CD4-positive, alpha-beta T cell treated with Interleukin-15 for 1 hour (primary cell): ENCODE measurements at places on chromosomes 11 and 22.

GRCh38 chr11:75241906-75242644, 1.5 kb downstream of the TPBGL start:
- DNase-seq = no peak

DNA sequence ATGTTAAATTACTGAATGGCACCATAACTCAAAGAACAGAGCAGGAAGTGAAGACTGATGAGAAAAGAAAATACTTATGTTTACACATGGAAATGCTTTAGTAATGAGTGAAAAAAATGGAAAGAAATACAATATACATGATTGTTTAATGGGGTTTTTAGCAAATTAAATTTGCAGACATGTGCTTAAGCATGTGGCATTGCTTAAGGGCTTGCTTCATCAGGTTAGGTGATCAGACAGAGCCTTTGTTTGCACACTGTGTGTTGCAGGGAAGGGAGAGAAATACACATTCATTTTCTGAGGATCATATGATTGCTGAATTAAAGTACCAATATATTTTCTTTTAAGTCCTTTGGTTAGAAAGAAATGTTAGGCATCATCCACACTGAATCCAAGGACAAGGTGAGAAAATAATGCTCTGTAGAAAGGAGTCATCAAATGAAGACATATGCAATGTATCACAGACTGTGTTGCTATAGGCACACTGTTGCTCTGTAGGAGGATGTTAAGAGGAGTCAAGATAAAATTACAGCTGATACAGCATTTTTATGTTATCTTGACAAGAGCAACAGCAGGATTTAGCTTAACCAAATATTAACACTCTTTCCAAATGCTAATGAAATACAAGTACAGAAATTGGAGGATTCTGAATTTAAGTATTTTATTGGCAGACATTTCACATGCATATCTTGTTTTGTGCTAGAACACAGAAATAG, 23.4 kb upstream of the ARHGAP20 start:
- DNase-seq = no peak

DNA sequence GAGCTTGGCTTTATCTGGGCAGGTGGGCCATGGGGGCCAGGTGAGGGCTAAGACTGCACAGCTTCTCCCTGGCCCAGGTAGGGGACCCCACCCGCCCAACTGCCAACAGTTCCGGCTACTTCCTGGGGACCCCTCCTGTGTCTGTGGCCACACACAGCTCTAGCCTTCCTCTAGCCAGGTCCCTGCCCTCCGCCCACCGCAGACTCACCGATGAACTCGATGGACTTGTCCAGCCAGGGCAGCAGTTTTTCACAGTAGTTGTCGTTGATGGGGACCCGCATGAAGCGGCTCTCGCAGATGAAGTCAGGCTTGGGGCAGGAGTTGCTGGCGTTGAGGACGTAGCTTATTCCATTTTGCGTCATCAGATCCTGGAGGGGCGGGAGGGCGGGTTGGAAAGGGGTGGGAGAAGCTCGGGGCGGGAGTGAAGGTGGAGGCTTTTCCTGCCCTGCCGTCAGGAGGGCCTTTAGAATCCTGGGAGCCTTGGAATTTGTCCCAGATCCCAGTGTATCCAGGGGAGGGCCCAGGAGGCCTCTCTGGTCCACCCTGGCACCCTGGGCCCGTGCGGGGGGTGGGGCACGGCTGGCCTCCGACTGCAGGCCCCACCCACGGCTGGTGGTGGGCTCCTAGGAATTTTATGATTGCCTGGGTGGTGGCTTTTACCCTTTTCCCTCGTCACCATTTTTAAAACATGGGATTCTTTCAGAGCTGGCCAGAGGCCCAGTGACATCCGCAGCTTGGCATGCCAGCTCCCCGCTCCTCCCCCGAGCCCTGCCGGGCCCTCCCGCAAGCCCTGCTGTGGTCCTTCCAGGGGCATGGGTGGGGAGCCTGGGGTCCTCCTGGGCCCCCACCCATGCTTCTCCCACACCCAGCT, 13.9 kb downstream of the DUSP8 start:
- no peak for DNase-seq

GRCh38 chr11:32451808-32452207, 16.5 kb upstream of the WT1 start:
- no peak for DNase-seq

- no peak for DNase-seq
These were observed 535.0 kb downstream of the TBC1D22A start for GRCh38 chr22:47297261-47298016.
